CD4-positive, alpha-beta T cell treated with Interleukin-10 for 1 hour (primary cell): ENCODE measurements at places on chromosomes 1 and 21.

DNA sequence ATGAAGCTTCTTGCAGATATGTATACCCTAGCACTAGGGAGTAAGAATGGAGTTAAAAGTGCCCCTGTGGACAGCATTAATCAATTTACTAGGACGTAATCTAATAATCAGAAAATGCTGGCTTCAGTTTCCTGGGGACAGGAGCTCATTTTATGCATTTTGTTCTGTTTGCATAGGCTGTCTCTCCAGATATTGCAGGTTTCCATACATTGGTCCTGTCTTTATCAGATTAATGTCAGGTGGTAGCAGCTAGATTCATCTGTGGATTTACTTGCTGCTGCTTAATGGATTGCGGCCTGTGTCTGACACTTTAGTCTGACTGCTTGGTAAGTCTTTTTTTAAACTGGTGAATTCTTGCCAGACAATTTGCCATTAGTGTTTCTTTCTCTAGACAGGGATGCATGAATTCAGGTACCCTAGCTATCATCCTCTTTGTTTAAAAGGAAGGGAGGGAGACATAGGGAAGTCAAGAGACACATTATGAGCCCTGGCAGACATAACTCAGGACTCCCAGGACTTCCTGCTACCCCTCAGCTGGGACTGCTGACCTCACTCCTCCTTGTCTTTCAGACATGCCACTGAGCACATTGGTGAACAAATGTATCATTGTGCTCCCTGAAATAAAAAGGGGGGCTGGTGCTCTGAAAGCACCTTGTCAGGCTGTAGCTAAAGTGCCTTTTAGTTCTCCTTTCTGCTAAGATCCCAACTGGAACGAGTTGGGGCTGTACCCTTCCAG lies 47.7 kb downstream of the NOS1AP start:
- no peak for DNase-seq

- no peak for DNase-seq
These were observed 150.8 kb downstream of the SLC45A1 start for GRCh38 chr1:8468751-8469150.

- DNase-seq, result no peak
These were observed 2.8 kb downstream of the TGFB2 start for GRCh38 chr1:218347723-218348627.

DNA sequence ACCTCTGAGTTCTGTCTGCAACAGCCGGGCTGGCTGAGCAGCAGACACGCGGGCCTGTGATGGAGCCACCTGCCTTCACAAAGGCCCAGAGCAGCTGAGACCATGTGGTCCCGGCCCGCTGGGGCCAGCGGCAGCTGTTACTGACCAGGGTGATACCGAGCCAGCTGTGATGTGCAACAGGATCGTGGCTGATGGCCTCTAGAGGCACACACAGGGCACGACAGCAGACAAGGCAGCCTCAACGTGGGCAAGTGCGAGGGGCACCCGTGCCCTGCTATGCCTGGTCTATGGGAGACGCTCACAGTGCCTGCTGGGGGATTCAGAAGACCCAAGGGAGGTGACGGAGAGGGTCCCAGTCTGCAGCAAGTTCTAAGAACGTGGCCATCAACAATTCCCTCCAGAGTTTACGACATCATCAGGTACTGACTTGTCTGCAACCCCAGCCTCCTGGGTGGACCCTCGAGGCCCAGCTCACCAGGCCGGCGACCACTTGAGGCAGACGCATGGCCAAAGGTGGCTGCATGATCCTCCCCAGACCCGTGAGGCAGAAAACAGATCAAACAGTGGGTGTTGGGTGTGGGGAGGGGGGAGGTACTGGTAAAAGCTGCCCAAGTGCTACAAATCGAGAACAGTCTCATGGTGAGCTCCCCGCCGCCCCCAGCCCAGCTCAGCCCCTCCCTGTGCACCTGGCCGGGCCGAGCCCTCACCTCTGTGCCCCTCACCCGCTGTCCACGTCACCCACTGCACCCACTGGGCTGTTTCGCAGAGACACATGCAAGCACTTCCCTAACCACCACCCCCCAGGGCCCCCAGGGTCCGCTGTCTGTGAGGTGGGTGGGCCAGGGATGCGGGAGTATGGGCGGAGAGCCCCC lies 6.0 kb downstream of the POFUT2 start:
- no peak for DNase-seq

DNA sequence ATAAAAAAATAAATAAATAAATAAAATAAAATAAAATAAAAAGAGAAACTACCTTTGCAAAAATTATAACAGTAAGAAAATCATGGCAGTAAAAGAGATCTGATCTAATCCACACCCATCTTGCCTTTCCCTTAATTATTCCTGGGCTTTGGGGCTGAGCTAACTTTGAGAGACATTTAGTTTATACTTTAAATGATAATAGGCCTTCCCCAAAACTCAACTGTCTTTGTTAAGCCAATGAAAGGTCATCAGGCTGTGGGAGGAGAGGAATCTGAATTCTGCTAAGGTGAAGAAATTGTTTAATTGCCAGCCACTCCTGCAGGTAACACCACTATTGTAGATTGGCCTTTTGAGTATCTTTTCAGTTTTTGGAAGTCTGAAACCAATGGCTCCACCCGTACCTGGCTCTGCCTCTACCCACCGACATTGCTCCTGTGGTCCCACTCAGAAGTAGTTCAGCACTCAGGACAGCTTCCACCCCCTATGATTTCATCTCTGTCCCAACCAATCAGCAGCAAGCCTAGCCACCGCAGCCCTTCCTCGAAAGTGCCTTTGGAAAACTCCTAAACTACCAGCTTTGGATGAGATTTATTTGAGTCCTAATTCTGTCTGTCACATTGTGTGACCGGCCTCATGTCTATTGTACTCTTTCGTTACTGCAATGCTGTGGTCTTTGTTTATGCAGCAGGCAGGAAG lies 23.0 kb upstream of the PNRC2 start:
- no peak for DNase-seq

- no peak for DNase-seq
These were observed 69.6 kb upstream of the B3GALT2 start for GRCh38 chr1:193256019-193256418.

DNA sequence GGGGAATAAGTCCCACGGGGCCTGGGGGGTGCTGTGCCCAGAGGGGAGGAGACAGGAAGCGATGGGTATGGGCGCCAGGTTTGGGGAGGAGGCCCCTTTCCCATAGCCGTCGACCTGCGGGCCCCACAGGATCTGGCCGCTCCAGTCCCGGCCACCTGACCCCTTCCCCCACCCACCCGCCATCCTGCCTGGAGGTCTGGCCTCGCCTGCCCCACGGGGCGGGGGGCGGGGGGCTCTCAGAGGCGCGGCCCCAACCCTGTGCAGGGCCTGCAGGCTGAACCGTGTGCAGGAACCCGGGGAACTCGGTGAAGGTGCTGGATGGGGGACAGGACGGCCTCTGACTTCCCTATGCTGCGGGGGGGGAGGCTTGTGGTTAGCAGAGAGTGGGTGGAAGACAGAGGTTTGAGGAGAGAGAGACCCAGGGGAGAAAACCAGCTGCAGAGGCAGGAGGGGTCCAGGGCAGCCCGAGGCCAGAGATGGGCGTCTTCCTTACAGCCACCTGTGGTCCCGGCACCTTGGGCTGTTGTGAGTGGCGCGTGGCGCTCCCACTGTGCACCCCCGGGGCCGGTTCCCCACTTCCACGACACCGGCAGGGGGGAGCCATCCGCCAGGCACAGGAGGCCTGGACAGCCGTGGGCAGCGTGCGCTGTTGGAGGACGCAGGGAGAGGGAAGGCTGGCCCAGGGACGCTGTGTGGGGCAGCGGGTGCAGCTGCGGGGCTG lies 2.5 kb upstream of the TNFRSF18 start:
- DNase-seq, result peak; percentile 64

DNA sequence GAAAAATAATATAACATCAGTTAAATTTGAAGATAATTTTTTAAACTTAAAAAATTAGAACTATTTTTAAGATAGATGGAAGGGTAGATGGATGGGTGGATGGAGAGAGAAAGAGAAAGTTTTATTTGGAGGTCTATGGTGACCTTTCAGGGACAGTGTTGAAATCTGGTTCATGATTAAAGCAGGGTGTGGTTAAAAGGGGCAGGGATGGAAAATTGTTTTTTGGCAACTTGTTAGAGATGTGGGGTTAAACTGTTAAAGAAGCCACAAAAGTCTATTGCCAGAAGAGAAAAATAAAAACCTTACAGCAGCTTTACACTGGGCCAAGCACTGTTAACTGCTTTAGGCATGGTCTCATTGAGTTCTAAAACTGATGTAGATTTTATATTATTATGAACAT lies 134.9 kb upstream of the GORAB start:
- DNase-seq, result no peak
